ENCODE measurements at places on chromosomes 7 and 10. TPM values are rescaled to one million over a fixed set of nuclear protein-coding genes. Genes with fewer than 3 reads are reported as not detected.

GRCh38 chr7:85734823-85735222 lies 548.0 kb upstream of the SEMA3D start:
- no peaks in the 10 kb centered on the region for H3K36me3 ChIP-seq
- no peak overlapping the region for H3K27ac ChIP-seq
- no peak for DNase-seq

Gene TEX36
- total RNA-seq: not detected

GRCh38 chr7:142001163-142001874 lies 5.6 kb downstream of the MGAM start:
- no peak overlapping the region for H3K4me3 ChIP-seq
- H3K36me3 ChIP-seq: no peaks in the 10 kb centered on the region
- DNase-seq: no peak
- H3K27ac ChIP-seq: no peak overlapping the region
- no peaks in the 10 kb centered on the region for H3K4me1 ChIP-seq

Gene CNNM2
- 8.1 TPM for total RNA-seq

DNA sequence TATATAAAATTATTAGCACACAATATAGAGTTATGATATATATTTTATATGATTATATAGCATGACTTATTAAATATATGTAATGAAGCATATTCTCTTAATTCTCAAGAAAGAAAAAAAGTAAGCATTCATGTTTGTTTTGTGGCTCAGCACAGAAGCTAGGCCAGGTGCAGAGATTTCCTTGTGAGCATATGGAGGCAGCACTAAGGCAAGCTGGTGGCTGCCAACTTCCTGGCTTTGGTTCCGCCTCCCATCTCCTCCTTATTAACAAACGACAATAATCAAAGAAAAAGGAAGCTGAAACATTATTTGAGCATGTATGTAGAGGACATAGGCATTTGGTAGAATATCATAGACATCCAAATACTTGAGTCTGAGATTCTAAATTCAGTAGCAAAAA lies 130.3 kb downstream of the ST7 start:
- H3K4me3 ChIP-seq: no peak overlapping the region
- H3K27ac ChIP-seq: no peak overlapping the region
- H3K4me1 ChIP-seq: peaks cover 23% of the 10 kb centered on the region
- H3K36me3 ChIP-seq: no peaks in the 10 kb centered on the region

GRCh38 chr10:14024329-14025202 lies 306.2 kb downstream of the FRMD4A start:
- H3K4me1 ChIP-seq: peaks cover 6% of the 10 kb centered on the region
- H3K36me3 ChIP-seq: no peaks in the 10 kb centered on the region
- DNase-seq: no peak
- H3K27me3 ChIP-seq: peaks cover 24% of the 10 kb centered on the region
- H3K4me3 ChIP-seq: no peak overlapping the region

- peak overlapping the region; percentile 98 for H3K4me3 ChIP-seq
- H3K36me3 ChIP-seq: peaks cover 45% of the 10 kb centered on the region
- no peak for DNase-seq
These were observed 1.5 kb downstream of the ZNF800 start for GRCh38 chr7:127390817-127391590.

DNA sequence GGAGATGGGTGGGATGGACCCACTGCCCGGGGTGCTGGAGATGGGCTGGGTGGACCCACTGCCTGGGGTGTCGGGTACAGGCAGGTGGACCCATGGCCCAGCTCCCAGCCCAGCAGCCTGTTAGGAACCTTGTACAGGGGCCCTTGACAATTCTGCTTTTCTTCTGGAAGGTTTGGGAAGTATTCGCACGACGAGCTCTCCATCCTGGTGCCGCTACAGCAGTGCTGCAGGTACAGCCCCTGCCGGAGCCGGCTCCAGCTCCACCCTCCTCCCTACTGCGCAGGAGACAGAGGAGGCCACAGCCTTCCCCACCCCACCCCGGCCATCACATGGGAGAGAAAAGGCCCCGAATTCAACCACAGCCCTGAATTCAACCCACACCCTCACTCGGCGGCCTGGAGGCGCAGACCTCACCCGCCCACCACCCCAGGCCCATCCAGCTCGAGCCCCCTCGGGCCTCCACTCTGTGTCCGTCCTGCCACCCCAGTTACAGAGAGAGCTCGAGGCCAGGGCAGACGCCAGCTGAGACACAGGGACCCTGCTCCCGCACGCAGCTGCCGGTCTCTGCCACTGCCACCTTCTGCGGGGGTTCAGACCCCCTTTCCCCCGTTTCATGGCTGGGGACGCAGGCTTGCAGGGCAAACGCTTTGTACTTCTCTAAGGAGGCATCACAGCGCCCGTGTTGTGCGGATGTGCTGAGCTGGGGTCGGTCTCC lies 31.3 kb upstream of the FOXL3 start:
- H3K4me1 ChIP-seq: peaks cover 3% of the 10 kb centered on the region
- H3K36me3 ChIP-seq: peaks cover 10% of the 10 kb centered on the region
- DNase-seq: no peak
- H3K27me3 ChIP-seq: no peaks in the 10 kb centered on the region
- no peak overlapping the region for H3K27ac ChIP-seq

DNA sequence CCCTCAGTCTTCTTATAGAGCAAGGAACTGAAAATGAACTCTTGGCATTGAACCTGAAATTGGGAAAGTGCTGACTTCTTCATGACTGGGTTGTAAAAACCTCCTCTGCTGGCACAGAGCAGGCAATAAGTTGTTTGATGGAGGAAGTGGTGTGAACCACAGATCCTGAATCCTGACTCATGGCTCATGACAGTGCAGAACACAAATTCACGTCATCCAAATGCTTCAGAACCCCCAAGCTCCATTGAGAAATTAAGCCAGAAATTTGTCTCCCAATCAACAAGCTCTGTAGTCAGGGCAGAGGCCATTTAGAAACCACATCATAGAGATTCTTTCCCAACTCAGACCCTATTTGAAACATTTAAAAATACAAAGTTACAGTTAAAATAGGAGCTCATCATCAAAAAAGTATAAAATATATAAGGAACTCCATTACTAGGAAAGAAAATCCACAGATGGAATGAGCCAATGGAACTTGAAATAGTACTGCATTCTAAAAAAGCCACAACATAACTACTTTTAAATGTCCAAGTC lies 10.3 kb upstream of the STK17A start:
- H3K4me1 ChIP-seq: peaks cover 30% of the 10 kb centered on the region
- H3K4me3 ChIP-seq: no peak overlapping the region
- H3K36me3 ChIP-seq: peaks cover under 1% of the 10 kb centered on the region
- DNase-seq: peak; percentile 63

- H3K27ac ChIP-seq: no peak within 1 kb of the TSS
- H3K4me3 ChIP-seq: no peak within 1 kb of the TSS
- DNase-seq: no peak
- H3K4me1 ChIP-seq: no peaks in the 10 kb centered on the region
- peaks cover 40% of the 10 kb centered on the region for H3K27me3 ChIP-seq
These were observed at the start of gene RBP4 for GRCh38 chr10:93601146-93601773. Gene RBP4, minus strand, starts transcription at chr10:93601235. Its CDS starts 207 bp downstream, at chr10:93601028.

- DNase-seq: peak; percentile 18
- peaks cover 2% of the 10 kb centered on the region for H3K27me3 ChIP-seq
- no peak overlapping the region for H3K27ac ChIP-seq
- H3K36me3 ChIP-seq: no peaks in the 10 kb centered on the region
- peaks cover 17% of the 10 kb centered on the region for H3K4me1 ChIP-seq
These were observed 71.5 kb downstream of the XPNPEP1 start for GRCh38 chr10:109851616-109852474.

Data from activated CD8-positive, alpha-beta T cell treated with anti-CD3 and anti-CD28 coated beads, Interleukin-2, amount 10 ng/mL, durations not matched to agents 7 days and 5 days (primary cell).